ENCODE measurements at places on chromosomes 5 and 9.

DNA sequence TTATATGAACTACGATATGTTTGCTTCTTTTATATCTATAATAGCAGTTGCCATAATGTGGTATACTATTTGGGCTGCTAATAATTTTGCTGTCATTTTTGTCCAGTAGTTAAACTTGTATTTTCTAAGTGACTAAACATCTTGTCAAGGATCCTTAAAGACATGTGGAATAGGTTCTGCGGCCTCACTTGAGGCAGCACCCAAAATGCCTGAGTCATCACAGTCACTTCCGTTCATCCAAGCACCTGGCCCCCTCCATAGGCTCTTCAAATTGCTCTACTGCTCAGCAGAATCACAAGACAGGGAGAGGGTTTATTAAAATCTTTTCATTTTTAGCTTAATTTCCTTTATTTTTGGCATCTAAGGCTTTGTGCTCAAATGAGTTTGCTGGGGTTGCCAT, 259.1 kb downstream of the AOPEP start:
- no peak for DNase-seq

DNA sequence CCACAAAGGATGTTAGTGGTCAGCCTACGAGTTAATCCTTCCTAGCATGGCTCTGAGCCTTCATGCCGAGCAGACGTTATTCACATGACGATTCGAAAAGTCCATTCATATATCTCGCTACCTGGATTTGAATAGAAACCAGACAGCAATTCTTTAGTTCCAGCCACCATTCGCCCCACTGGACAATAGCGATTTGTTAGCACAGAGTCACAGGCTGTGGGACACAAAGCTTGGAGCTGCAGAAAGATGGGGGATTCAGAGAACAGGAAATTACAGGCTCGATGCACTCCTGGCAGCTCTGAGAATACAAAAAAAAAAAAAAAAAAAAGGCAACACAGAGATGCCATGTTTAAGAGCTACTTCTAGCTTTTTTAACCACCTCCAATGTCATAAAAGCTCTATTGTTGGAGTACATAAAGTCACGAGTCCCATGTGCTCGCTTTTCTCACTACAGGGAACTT, 110.7 kb downstream of the NR6A1 start:
- DNase-seq, result no peak

DNA sequence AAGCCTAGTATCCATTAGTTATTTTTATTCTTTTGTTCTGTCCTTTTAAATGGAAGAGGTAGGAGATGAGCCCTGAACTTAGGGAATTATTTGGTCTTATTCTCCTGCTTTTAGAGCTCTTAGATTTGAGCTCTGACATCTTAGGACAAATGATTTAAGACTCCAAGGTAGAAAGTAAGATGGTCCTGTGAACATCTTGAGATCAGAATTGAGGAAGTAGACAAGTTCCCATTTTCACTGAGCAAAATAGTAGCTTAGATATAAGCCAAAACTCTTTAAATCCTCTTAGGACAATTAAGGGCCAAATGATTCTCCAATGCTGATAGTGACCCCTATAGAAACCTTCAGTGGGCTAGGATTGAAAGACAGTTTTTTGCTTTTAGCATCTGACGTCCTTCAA, 53.0 kb upstream of the RUSC2 start:
- DNase-seq, result no peak

- no peak for DNase-seq
Observed at GRCh38 chr9:83005963-83006362, 57.0 kb downstream of the RASEF start.

GRCh38 chr9:6771722-6772121, 13.9 kb downstream of the KDM4C start:
- no peak for DNase-seq

DNA sequence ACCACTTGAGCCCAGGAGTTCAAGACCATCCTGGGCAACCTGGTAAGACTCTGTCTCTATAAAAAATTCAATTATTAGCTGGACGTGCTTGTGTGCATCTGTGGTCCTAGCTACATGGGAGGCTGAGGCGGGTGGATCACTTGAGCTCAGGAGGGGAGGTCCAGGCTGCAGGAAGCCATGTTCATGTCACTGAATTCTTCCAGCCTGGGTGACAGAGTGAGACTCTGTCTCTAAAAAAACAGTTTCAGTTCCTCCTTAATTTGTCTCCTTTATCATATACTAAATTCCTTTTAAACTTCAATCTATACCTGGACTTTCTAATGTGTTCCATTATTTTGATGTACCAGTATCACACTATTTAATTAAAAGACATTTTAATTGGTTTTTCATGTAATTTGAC, 422.2 kb upstream of the TLE4 start:
- DNase-seq, result no peak

- DNase-seq, result no peak
Observed at GRCh38 chr9:134525070-134525815, 116.4 kb upstream of the COL5A1 start.

DNA sequence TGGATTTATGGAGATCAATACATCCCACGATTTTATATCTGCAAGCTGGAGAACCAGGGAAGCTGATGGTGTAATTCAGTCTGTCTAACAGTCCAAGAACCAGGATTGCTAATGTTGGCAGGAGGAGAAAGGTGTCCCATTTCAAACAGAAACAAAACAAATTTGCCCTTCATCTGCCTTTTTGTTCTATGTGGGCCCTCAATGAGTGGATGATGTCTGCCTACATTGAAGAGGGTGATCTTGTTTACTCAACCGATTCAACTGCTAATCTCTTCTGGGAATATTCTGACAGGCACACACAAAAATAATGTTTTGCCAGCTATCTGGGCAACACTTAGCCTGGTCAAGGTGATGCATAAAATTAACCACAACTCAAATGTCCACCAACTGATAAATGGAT, 65.1 kb upstream of the IL33 start:
- no peak for DNase-seq
